Breast epithelium (tissue), 4 donors: ENCODE measurements at places on chromosomes 6 and 20. TPM values are rescaled to one million over a fixed set of nuclear protein-coding genes. Genes with fewer than 3 reads are reported as not detected.

GRCh38 chr6:135181333-135182070 is 394 bp downstream of the MYB start:
- DNase-seq: no peak

- DNase-seq: no peak
These were observed 45.9 kb upstream of the CENPW start for GRCh38 chr6:126293891-126294524.

The HDGFL1 gene
- not detected for total RNA-seq

The SMOC2 gene
- 67.2 TPM for total RNA-seq

The PRL gene
- total RNA-seq: not detected
